ENCODE measurements at places on chromosomes 2 and 18.

GRCh38 chr2:231425291-231425810 is 29.8 kb downstream of the B3GNT7 start:
- no peak for DNase-seq

GRCh38 chr2:186641132-186641806 is 51.4 kb downstream of the ITGAV start:
- DNase-seq, result no peak

DNA sequence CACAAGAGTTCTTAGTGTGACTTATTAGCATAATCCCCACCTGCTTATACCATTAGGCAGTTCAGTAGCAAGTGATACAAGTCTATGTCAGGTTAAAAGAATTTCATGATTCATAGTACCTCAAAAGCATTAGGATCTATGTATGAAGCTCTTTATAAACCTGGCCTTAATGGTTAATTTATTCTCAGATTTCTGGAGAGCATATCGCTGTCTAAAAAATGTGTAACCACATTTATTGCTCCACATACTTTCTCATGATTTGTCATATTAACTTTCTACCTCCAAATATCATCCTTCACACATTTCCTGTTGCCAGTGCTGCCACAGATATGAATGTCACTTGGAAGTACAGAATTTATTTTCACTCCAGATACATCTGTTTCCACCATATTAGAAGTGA is 332.8 kb upstream of the MAP2 start:
- no peak for DNase-seq

DNA sequence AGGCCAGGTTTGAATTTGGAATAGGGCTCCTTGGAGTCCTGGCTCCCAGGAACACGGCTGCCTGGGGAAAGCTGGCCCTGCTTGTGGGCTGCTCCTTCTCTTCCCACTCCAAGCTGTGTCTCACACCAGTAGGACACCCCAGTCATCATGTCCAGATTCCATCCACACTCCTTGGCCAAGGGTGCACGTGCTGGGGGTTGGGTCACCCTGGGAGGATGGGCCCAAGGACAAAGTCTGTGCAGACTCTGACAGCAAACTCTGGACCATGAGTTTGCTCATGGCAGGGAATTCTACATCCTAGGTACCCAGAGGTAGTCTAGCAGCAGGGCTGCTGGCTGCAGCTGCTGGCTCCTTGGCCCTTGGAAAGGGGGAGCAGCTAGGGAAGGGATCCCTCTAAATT is 102.4 kb upstream of the EPAS1 start:
- no peak for DNase-seq

- no peak for DNase-seq
Observed at GRCh38 chr2:183172220-183172887, 48.1 kb downstream of the NUP35 start.

DNA sequence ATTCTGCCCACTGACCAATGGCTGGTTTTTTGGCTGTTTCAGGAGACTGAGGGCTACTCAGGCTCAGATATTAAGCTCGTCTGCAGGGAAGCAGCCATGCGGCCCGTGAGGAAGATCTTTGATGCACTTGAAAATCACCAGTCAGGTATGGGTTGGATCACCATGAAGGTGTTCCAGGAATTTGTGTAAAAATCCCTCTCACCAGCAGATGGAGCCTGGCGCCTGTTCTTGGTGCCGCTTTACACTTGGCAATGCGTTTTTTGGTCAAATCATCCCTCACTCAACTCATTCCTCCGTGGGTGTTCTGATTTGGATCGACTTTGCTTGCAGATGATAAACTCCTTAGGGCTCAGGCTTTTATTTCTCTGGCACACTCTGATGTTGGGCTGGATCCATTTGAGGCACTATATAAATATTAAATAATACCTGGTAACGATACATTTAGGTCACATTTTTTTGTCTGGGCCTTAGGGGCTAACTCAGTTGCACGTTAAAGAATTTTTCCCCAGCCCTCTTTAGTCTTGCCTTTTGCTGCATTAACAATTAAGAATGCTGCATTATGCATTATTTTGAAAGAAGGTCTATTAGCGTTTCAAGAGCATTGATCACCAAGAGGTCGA is 50.0 kb downstream of the HDHD2 start:
- DNase-seq, result peak; percentile 43

- no peak for DNase-seq
Observed at GRCh38 chr18:76384861-76385680, 110.0 kb downstream of the ZNF516 start.

GRCh38 chr2:14621114-14621513 is 11.4 kb upstream of the LRATD1 start:
- DNase-seq, result no peak

- no peak for DNase-seq
Observed at GRCh38 chr18:12886498-12887126, 2.6 kb upstream of the PTPN2 start.

GRCh38 chr2:152247337-152247695 is 71.8 kb upstream of the STAM2 start:
- no peak for DNase-seq

DNA sequence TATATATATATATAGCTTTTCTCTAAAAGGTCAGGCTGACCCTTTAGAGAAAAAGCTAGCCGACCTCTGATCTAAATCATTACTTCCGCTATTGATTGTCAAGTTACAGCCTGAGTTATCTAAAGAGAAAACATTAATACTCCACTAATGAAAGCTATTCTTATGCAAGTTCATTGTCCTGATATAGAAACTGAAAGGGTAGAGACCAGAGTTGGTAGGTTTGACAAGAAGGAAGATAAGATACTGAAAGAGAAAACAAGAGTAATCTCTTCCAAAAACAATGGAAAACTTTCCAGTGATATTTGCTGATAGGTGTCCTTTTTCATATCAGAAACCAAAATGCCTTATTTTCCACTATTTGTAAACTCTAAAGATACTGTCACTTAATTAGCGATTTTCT is 62.8 kb upstream of the SLC39A10 start:
- no peak for DNase-seq

- DNase-seq, result no peak
Observed at GRCh38 chr2:127829845-127830246, 18.9 kb upstream of the WDR33 start.

- no peak for DNase-seq
Observed at GRCh38 chr2:216670266-216671080, 24.9 kb downstream of the IGFBP5 start.

- DNase-seq, result no peak
Observed at GRCh38 chr2:28434600-28434989, 41.9 kb downstream of the FOSL2 start.

DNA sequence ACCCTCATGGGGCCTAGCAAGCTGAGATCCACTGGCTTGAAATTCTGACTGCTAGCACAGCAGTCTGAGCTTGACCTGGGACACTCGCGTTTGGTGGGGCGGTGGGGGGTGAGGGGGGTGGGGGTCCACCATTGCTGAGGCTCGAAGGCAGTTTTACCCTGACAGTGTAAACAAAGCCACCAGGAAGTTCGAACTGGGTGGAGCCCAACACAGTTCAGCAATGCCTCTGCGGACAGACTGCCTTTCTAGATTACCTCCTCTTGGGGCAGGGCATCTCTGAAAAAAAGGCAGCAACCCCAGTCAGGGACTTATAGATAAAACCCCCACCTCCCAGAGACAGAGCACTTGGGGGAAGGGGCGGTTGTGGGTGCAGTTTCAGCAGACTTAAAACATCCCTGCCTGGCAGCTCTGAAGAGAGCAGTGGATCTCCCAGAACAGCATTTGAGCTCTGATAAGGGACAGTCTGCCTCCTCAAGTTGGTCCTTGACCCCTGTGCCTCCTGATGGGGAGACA is 149.7 kb upstream of the TANK start:
- DNase-seq, result no peak

DNA sequence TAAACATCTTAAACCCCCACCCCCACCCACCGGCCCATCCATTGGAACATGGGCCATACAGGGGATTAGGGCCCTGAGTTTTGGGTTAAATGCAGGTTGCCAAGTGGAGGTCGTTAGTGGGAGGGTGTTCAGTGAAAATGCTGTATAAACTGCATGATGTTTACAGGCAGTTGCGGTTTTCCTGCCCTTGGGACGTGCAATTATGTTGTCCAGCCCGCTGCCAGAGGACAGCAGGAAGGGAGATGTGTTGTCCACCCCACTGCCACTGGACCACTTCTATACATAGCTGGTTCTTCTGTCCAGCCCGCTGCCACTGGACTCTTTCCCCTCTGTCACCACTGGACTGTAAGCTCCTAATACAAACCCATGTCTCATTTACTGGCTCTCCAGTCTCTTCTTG is 2.7 kb upstream of the LAPTM4A start:
- peak; percentile 3 for DNase-seq

GRCh38 chr2:224837066-224837465 is 120.9 kb upstream of the CCDC195 start:
- DNase-seq, result no peak

GRCh38 chr2:161571051-161571429 is 53.2 kb upstream of the SLC4A10 start:
- no peak for DNase-seq

DNA sequence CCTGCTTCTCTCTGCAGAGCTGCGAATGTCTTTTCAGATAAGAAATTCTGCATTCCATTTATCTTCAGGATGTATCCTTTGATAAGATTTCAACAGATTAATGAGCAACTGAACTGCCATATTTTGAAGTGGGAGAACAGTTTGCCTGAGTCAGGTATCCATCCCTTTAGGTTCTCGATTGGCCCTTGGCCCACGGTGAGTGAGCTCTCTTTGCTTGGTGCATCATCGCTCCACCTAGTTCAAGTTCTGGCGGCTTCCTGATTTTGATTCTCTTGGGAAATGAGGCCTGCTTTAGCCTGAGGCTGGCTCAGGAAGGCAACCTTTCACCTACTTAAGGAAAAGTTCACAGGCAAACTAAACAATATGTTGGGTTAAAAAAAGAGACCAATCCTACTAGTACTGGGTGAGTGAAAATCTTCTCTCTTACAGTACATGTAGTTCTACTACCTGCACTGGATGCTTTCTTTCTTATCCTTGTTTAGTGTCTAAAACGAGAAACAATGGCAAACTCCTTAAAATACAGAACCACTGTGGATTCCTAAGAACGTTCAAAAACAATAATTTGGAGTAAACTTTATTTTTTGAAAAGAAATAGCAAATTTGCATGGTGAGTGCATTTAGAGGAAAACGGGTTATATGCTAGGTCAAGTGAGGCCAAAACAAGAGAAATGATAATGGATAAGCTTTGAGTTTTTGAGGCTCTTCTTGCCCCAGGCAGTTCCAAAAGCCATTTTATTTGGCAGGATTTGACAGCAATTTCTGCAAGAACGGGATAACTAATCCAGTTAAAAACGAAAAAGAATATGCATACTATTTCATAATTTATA is 837 bp upstream of the ACSL3 start:
- DNase-seq, result no peak

DNA sequence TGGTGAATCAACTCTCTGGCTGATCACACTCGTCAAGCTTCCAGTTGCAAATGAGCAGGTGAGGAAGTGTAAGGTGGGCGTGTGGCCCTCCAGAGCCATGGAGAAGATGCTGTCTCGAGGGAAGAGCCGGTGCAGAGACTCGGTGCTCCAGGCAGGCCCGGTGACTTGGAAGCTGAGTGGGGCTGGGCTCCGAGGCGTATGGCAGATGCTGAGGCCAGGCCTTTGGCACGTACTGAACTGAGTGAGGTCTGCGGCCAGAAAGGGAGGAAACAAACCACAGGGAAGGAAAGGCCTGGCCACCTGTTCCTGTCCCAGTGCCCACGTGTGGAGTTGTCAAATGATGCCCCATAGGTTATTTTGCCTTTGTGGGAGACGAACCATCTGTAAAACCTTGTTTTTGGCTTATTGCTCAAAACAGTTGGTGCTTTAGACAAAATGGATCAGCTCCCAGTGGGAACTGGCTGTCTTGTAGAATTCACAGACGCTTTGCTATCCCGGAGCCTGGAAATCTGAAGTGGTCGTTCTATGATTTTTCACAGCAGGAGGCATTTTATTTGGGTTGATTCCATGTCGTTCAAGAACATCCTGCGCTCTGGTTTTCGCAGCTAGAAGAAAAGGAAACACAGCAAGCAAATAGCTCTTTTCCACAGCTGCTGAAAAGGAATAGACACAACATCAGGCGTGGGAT is 117.5 kb upstream of the TMEM18 start:
- no peak for DNase-seq

GRCh38 chr18:36075862-36076587 is 8.7 kb upstream of the RPRD1A start:
- DNase-seq, result no peak

DNA sequence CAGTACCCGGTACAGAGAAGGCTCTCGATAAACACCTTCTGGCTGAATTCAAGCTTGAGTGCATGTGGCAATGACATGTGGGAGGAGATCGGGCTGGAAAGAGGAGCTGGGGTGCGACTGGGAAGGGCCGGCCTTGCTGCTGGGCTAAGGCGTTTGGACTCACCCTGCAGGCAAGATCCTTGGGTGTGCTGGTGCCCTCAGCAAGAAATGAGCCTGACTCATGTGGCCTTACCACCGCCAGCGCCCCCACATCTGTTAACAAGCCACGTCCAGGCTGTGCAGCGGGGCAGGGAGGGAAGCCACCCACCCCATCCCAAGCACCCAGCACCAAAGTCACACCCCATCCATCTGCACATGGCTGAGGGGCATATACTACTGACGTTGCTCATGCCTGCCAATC is 1.3 kb downstream of the HS1BP3 start:
- no peak for DNase-seq

DNA sequence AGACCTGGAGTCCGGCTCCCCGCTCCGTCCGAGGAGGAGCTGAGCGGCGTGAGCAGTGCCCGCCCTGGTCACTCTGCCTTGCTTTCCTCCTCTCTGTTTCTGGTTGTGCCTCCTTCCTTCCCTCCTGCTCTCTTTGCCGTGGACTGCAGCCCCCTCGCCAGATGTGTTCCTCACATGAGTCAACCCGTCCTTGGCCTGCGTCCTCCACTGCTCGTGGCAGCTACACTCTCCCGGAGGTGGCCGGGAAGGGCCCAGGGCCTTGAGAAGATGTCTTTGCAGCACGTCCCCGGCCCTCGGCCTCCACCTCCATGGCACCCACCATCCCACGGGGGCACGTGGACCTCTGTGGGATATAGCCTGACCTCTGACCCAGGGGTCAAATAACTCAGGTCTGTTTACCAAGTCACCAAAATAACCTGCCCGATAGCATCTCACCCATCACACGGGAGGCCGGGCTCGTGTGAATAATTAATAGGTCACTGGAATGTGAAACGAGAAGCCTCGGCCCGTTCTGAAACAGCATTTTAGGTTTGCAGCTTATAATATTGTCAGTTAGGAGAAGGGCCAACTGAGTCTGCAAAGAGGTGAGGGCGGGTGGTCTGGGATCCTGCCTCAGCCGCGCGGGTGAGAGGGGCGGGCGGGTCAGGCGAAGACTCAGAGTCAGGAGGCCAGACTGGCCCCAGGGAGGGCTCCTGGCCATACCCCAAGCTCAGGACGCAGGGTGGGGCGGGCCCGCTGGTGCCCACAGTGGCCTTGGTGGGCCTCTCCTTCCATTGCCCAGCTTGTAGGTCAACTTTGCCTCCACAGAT is 42.6 kb downstream of the NFATC1 start:
- DNase-seq, result no peak

All from NCI-H1930 (cell line).